ENCODE measurements at places on chromosomes 3 and 15. TPM values are rescaled to one million over a fixed set of nuclear protein-coding genes. Genes with fewer than 3 reads are reported as not detected.

RARRES1 gene
- 13.6 TPM for polyA plus RNA-seq

PRR20G gene
- not detected for polyA plus RNA-seq

IL17RE gene
- polyA plus RNA-seq, result 10.3 TPM

TRIM71 gene
- polyA plus RNA-seq, result 5.1 TPM

GRCh38 chr3:15367059-15367458 lies 34.7 kb upstream of the SH3BP5 start:
- no peak for DNase-seq

DNA sequence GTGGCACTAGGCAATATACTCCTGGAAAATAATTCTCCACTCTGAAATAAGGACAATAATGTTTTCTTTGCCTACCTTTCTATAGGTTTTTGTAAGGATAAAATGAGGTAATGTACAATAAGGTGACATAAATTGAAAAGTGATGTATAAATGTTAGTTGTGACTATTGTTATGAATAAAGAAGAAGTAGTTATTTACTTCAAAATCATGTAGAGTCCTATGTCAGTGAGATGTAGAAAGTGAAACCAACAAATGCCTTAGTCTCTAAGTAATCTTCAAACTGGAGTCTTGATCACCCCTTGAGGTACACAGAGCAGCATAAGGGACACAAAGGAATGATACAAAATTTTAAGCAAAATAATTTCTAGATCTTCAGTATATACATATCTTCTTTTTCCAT lies 60.3 kb upstream of the TP63 start:
- DNase-seq, result no peak

- no peak for DNase-seq
Measured at GRCh38 chr3:177783338-177783737, 586.1 kb upstream of the TBL1XR1 start.

DNA sequence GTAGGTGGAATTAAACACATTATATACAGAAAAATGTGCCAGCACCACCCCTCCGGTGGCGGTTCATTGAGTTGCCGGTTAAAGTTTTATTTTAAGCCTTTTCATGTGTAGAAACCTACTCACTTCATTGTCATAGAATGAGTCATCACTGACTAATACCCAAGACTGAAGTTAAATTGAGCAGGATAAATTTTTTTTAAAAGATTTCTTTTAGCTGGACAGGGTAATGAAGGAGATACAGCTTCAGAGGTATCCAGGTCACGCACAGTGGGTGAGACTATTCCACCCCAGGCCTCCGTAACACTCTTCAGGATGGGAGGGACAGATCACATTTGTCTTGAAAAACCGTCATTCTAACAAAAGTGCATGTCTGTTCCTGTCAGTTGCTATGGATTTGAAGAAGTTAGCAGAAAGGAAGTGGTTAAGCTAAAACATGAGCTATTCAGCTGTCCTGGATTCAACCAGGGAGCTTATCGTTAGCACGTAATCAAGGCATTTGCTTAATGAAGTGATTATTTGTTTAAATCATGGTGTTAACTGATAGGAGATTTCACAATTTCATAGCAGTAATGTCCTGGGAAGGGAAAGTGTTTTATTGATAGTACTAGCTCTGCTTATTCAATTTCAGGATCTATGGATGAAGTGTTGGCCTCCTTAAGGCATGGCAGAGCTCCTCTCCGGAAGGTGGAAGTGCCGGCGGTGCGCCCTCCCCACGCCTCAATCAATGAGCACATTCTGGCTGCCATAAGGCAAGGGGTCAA lies 23.4 kb downstream of the WHAMM start:
- no peak for DNase-seq

All from left renal cortex interstitium (tissue), 4 donors.